ENCODE measurements at places on chromosomes 5 and 9. TPM values are rescaled to one million over a fixed set of nuclear protein-coding genes. Genes with fewer than 3 reads are reported as not detected.

The EGFL7 gene
- polyA plus RNA-seq: 137 TPM

The C9 gene
- polyA plus RNA-seq: 1.5 TPM

The ANKS6 gene
- 22.0 TPM for polyA plus RNA-seq

The SLC25A48 gene
- polyA plus RNA-seq: 10.4 TPM

The RANBP17 gene
- polyA plus RNA-seq: 2.0 TPM

- no peaks in the 10 kb centered on the region for H3K4me1 ChIP-seq
- no peak for DNase-seq
- no peak overlapping the region for H3K27ac ChIP-seq
These were observed 26.5 kb downstream of the TRMO start for GRCh38 chr9:97895695-97896332.

- no peaks in the 10 kb centered on the region for H3K36me3 ChIP-seq
- H3K4me1 ChIP-seq: peaks cover 10% of the 10 kb centered on the region
- H3K27ac ChIP-seq: peak overlapping the region; percentile 98
- no peaks in the 10 kb centered on the region for H3K27me3 ChIP-seq
These were observed 398 bp downstream of the RAPGEF6 start for GRCh38 chr5:131634666-131634995.

DNA sequence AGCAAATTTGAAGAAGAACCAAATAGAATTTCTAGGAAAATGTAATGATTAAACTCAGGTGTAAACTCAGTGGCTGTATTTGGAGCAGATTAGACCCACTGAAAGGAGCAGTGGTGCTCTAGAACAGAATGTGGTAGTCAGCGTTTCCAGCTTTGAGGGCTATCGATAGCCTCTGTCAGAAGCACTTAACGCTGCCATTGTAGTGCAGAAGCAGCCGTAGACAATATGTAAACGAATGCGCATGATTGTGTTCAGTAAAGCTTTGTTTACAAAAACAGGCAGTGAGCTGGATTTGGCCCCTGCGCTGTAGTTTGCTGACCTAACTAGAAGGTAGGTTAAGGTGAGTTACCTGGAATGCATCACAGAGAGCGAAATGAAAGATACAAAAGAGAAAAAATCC is 72.0 kb downstream of the FAM78A start:
- peaks cover 18% of the 10 kb centered on the region for H3K36me3 ChIP-seq
- no peaks in the 10 kb centered on the region for H3K4me1 ChIP-seq
- no peaks in the 10 kb centered on the region for H3K27me3 ChIP-seq
- DNase-seq: no peak
- no peak overlapping the region for H3K4me3 ChIP-seq

DNA sequence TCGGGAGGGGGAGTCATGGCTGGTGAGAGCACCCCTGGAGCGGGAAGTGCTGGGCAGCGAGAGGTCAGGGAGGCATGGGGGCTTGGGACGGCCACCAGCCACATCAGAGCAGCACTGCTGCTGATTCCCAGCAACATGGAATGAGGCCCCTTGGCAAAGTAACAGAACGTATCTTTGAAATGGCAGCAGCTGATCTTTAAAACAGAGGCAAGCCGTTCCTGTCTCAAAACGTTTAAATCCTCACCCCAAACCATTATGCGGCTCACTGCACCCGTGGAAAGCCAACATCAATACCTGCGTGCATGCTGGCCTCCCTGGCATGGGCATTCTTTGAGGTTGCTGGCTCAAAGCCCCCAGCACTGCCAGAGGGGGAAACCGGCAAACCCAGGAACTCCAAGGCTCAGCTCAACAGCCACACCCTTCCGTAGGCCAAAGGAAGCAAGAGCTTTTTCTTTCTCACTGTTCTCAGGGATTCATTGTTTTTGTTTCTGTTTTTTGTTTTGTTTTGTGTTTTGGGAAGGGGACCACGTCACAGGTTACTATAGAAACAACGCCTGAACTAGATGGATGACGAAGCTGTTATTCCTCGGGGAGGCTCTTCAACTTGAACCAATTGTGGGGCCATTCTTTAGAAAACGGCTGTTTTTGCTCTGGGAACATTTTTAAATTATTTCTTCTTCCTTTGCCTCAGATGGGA is 28.1 kb upstream of the OBP2B start:
- no peaks in the 10 kb centered on the region for H3K27me3 ChIP-seq
- no peak overlapping the region for H3K4me3 ChIP-seq
- no peaks in the 10 kb centered on the region for H3K4me1 ChIP-seq
- peak overlapping the region; percentile 71 for H3K27ac ChIP-seq
- no peaks in the 10 kb centered on the region for H3K36me3 ChIP-seq
- peak; percentile 78 for DNase-seq

GRCh38 chr5:107402434-107403227 is 268.1 kb downstream of the EFNA5 start:
- no peak overlapping the region for H3K27ac ChIP-seq
- H3K27me3 ChIP-seq: no peaks in the 10 kb centered on the region
- no peak overlapping the region for H3K4me3 ChIP-seq
- H3K36me3 ChIP-seq: no peaks in the 10 kb centered on the region

DNA sequence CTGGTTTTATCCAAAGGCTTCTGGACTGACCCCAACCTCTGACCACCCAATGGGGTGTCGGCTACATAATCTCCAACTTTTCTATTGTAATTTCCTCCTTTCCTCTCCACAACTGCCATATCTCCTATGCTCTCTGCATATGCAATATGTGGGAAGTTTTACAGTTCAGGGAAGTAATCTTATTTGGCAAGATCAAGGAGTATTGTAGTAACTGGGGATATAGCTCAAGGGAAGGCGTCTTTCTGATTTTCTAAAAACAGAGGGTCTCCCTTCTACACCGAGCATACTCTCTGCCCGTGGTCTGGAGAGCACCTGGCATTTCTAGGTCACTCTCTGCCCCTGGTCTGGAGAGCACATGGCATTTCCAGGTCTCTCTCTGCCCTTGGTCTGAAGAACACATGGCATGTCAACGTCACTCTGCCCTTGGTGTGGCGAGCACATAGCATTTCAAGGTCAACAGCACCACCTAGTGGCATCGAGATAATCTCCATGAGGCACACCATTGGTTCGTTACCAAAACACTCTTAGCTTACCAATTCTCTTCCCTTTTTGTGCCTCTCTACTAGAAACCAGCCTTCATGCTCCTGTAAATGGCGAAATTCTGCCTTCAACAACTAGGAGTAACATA is 616.4 kb upstream of the NUDT12 start:
- H3K4me1 ChIP-seq: no peaks in the 10 kb centered on the region
- H3K36me3 ChIP-seq: no peaks in the 10 kb centered on the region

- no peak for DNase-seq
- H3K36me3 ChIP-seq: no peaks in the 10 kb centered on the region
These were observed 7.0 kb upstream of the ERAP2 start for GRCh38 chr5:96869372-96869641.

DNA sequence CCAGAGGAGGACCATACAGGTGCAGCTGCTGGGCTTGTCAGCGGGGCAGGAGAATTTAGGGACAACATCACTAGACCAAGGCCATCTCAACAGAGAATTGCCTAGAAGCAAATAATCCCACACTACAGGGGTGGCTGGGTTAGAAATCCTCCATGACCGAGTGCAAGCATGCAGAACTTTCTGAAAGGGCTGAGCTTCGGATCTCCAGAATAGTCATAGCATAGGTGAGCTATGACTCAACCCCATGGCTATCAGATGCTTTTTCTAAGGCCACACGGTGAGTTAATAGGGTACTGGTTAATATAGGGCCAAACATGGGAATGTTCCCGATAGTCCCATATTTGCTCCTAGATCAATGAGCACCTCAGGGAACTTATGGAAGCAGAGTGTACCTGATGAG is 4.2 kb downstream of the KCNIP1 start:
- no peaks in the 10 kb centered on the region for H3K27me3 ChIP-seq
- no peaks in the 10 kb centered on the region for H3K36me3 ChIP-seq
- H3K4me1 ChIP-seq: no peaks in the 10 kb centered on the region
- DNase-seq: no peak
- H3K27ac ChIP-seq: no peak overlapping the region

DNA sequence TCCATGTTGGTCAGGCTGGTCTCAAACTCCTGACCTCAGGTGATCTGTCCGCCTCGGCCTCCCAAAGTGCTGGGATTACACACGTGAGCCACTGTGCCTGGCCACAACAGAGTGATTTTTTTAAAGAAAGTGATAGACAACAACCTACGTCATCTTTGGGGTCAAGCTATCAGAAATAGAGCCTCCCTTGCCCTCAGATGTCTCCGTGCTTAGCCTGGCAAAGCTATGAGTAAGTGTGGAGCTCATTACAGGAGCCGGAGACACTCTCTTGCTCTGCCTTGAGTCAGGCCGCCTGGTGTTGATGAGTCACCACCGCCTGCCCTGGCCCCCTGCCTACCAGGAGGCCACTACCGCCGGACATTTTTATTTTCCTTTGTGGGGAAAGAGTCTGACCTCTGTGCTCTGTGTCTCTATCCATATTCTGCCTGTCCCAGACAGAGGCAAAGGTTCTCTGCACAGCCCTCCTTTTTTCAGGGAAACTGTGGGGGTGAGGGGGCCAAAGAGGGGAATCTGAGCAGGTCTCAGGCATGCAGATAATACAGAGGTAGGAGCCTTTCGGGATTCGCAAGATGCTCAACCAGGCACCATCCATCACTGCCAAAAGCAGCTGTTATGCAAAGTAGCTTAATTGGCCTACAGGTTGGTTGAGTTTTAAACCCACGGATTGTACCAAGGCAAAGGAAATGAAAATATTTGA is 123.7 kb upstream of the CPEB4 start:
- peaks cover 26% of the 10 kb centered on the region for H3K4me1 ChIP-seq
- no peaks in the 10 kb centered on the region for H3K36me3 ChIP-seq
- H3K27ac ChIP-seq: peak overlapping the region; percentile 88
- H3K4me3 ChIP-seq: no peak overlapping the region
- DNase-seq: peak; percentile 73

DNA sequence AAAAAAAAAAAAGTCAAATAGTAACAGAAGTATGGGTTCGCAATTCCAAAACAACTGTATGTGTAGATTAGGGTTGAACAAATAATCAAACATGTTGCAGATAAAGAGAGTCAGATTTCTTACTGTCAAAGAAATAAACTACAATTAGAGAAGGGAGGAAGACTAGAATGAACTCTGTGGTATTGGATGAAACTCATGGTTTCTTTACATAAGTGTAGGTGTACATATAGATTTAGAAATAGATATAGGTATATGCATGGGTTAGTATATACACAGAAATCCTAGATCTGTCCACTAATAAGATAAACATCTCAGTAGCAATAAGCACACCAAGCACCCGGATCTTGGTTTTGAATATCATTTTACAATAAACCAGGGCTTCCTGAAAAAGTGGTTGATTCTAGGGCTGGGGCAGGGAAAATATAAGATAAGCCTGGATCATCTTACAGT is 21.3 kb downstream of the DTWD2 start:
- no peaks in the 10 kb centered on the region for H3K27me3 ChIP-seq
- no peaks in the 10 kb centered on the region for H3K36me3 ChIP-seq
- H3K4me1 ChIP-seq: no peaks in the 10 kb centered on the region
- no peak for DNase-seq
- H3K27ac ChIP-seq: no peak overlapping the region

DNA sequence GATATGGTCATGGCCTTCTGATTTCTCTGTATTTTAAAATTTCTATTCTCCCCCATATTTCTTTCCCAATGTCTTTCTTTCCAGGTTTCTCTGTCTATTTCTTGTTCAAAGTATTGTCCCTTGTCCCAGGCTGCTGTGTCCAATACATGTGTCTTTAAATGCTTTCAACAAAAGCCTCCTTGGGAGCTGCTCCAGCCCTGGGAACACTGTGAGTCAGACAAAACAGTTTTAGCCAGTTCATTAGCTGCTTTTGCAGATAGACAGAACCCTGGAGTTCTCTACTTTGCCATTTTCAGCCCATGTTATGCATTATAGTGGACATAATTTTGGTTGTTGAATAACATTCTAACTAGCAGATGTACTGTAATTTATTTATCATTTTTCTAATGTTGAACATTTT is 20.5 kb upstream of the JAK2 start:
- H3K4me3 ChIP-seq: no peak overlapping the region
- H3K36me3 ChIP-seq: no peaks in the 10 kb centered on the region
- no peaks in the 10 kb centered on the region for H3K27me3 ChIP-seq
- no peak overlapping the region for H3K27ac ChIP-seq

- H3K4me1 ChIP-seq: no peaks in the 10 kb centered on the region
- DNase-seq: no peak
- no peak overlapping the region for H3K4me3 ChIP-seq
- no peaks in the 10 kb centered on the region for H3K36me3 ChIP-seq
- H3K27ac ChIP-seq: no peak overlapping the region
- no peaks in the 10 kb centered on the region for H3K27me3 ChIP-seq
These were observed 18.5 kb downstream of the TMC1 start for GRCh38 chr9:72539824-72540347.

GRCh38 chr5:172798422-172799215 is 27.6 kb upstream of the DUSP1 start:
- H3K4me1 ChIP-seq: no peaks in the 10 kb centered on the region
- no peaks in the 10 kb centered on the region for H3K27me3 ChIP-seq
- H3K27ac ChIP-seq: peak overlapping the region; percentile 17
- DNase-seq: no peak
- no peaks in the 10 kb centered on the region for H3K36me3 ChIP-seq

DNA sequence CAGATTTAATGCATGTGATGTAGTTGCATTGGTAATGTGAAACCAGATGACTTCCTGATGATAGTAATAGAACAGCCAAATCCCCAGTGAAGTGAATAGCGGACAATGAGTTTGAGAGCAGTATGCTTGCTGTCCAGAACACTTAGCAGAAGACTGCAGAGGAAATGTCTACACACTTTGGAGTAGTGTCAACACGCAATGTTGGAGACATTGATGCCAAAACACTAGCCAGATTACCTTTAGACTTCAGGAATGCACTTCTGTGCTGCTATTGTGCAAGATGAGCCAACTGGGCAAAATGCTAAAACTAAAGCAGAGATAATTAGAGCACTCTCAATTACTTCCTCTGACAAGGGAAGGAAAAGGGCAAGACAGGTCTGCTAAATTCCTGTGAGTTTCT is 176.7 kb downstream of the PRDM9 start:
- DNase-seq: no peak
- no peaks in the 10 kb centered on the region for H3K36me3 ChIP-seq
- H3K27ac ChIP-seq: no peak overlapping the region
- no peak overlapping the region for H3K4me3 ChIP-seq

- H3K27ac ChIP-seq: no peak overlapping the region
- no peak overlapping the region for H3K4me3 ChIP-seq
- H3K36me3 ChIP-seq: no peaks in the 10 kb centered on the region
- H3K4me1 ChIP-seq: no peaks in the 10 kb centered on the region
- DNase-seq: no peak
These were observed 1044.2 kb downstream of the TLE4 start for GRCh38 chr9:80615964-80616363.

DNA sequence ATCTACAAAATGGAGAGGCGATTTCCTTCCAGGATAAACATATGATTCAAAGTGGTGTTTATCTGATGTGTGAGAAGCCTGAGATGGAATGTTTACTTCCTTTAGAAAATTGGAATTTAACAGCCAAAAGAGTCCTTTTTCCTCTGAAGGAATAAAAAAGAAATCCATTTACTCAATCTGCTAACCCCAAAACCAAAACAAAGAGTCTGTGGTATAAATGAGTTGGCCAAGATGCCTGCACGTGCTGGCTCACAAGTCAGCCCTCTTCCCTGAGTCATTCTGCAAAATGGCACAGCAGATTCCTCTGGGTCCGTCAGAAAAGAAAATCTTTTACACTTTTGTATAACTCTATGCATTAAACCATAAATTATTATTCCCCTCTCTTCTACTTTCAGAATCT is 60.8 kb downstream of the EBF1 start:
- H3K4me3 ChIP-seq: no peak overlapping the region
- no peak for DNase-seq
- no peak overlapping the region for H3K27ac ChIP-seq
- no peaks in the 10 kb centered on the region for H3K4me1 ChIP-seq

- DNase-seq: no peak
- H3K27me3 ChIP-seq: no peaks in the 10 kb centered on the region
- H3K36me3 ChIP-seq: no peaks in the 10 kb centered on the region
- H3K27ac ChIP-seq: no peak overlapping the region
- H3K4me1 ChIP-seq: no peaks in the 10 kb centered on the region
These were observed 31.9 kb upstream of the ENTREP1 start for GRCh38 chr9:69293156-69293555.
